Activated T-cell treated with anti-CD3 and anti-CD28 coated beads for 4 hours (primary cell): ENCODE measurements at places on chromosomes 6 and 20.

GRCh38 chr6:41570259-41570615 is 24.1 kb downstream of the FOXP4 start:
- DNase-seq = no peak

DNA sequence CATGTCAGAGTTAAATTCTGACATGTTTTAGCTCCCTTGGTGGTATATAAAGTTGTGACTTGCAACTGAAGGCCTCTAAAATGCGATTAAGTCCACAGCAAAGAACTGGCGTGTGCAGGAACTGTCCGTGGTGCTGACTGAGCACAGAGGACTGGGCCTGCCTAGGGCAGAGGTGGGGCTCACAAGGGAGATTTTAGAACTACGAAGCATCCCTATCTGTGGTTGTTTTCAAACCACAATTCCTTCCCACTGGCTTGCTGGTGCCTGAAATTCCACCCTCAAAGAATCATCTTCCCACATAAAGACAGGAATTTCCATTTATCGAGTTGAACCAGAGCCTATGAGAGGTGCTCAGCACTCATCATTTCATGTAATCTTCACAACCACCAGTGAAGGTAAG is 30.1 kb downstream of the RIMS4 start:
- no peak for DNase-seq

DNA sequence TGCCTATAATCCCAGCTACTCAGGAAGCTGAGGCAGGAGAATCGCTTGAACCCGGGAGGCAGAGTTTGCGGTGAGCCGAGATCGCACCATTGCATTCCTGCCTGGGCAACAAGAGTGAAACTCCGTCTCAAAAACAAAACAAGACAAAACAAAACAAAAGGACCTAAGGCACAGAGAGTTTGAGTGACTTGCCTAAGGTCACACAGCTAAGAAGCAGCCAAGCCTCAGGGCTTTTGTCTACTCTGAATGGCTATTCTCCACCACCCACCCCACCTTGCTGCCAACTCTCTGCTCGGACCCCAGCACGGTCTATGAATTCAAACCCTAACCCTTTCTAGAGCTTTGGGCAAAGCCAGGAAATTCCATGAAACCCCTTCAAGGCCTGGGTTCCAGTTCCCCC is 19.1 kb upstream of the TTPAL start:
- DNase-seq = no peak

DNA sequence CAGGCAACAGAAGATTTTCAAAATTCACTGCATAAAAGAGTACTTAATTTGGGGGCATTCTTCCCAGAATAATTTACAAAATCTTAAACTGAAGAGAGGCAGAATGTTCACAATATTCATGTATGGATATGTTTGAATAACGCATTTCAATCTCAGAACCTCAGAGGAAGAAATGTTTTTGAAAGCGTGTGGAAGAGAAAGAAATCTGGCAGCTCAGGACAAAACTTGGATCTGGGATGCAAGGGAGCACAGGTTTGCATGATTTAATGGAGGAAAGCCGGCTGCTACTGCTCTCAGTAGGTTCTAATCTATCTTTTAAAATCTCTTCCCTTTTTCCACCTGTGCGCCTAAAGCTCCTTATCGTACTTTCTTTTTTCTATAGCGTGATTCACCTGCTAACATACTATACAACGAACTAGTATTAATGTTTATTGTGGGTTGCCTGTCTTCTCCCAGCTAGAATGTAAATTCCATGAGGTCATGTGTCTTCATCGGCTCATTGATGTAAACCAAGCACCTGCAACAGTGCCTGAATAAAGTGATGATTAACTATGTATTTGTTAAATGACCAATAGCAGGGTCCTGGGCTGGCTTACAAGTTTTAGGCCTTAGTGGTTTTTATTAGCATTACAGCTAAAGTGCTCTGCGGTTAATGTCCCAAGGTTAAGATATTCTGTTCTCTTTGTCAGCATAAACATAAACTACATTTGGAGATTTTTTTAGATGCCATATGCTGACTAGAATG is 15.3 kb downstream of the PRL start:
- DNase-seq = no peak

- DNase-seq = no peak
Observed at GRCh38 chr6:167805349-167806060, 21.2 kb upstream of the AFDN start.

GRCh38 chr20:31801508-31801907 is 17.6 kb upstream of the MYLK2 start:
- DNase-seq = no peak

DNA sequence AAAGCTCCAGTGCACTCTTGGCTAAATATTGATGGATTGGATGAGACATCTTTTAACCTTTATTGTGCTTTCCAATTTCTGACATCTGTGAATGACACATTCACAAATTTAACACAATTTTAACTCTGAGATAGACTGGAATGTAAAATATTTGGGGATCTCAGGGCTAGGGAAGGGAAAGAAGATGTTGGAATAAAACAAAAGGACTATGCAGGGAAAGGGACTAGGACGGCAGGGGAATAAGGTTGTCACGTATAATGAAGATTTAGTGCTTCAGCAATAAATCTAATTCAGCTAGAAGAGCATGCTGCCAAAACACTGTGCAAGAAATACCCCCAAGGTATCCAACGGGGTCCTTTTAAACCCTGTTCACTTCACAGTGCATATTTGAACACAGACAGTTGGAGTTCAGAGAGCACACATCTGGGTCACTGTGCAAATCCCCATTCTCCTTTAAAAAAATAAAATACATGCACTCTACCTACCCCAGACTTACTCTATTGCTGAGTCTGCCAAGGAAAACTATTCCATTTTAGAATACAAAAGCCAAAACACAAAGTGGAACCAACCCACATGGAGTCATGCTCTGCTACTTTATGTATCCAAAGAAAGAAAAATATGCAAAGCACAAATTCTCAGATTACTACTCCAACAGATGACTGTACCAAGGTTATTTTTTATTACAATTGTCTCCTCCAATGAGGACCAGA is 151.0 kb upstream of the RSPO3 start:
- no peak for DNase-seq

DNA sequence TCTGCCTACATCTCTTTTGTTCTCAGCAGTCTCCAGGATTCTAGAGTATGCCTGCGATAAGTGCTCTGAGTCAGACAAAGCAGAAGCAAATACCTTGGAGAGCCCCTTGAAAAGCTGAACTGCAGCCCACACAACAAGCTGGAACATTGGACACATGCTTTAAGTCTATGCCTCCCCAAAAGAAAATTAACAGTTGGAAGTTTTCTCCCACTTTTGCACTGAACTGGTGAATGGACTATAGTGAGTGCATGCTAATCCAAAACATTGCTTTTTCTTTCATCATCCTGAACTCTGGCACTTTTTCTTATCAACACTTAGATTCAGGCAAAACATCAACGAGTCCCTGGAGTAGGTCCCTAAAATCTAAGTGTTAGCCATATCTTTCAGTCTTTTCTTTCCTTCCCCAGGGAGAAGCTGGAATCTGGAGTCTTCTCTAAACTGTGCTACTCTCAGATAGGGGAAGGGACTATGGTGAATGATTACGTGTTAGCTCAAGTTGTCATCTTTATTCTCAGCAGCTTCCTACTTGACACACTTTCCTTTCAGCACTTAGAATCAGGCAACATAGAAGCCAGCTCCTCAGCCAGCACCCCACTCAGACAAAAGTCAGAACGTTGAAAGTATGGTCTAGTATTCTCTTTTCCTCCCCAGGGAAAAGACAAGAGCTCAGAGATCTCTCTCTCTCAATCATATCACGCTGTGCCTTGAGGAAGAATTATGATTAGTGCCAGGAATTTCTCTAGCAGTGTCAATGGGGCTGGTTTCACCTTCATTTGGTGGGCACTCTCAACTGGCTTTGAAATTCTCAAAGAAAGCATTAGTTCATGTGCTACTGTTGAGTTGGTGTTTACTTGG is 811.0 kb upstream of the GJE1 start:
- no peak for DNase-seq
